ENCODE measurements at places on chromosomes 3 and 15. TPM values are rescaled to one million over a fixed set of nuclear protein-coding genes. Genes with fewer than 3 reads are reported as not detected.

DNA sequence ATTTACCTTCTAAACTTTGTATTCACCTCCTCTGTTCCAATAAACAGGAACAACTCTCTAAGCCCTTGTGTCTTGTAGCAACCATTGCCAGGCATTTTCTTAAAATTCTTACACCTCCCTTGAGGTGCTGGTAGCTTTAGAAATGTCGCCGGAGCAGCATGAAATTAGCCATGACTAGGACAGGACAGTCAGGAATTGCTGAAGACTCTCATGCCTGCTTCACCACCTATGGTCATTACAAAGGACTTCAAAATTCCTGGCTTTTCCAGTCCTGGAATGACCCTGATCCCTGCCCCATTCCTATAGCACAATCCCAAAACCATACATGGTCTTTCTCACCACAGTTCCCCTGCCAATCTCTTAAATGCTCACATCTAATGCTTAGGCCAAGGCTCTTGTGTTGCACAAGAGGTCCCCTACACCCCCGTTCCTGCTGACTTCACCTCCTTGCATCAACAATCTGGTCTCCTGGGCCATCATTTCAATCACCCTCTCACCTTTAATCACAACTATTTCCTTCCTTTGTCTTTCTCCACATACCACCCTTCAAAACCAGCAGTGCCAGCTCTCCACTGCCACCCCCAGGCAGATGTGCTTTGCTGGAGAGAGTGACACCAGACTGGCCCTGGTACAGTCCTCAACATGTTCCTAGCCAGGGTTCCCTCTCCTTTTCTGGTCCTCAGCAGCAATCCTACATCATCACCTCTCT, 113.2 kb upstream of the TJP1 start:
- no peak overlapping the region for H3K27ac ChIP-seq
- peak; percentile 48 for DNase-seq
- no peaks in the 10 kb centered on the region for H3K4me1 ChIP-seq
- no peaks in the 10 kb centered on the region for H3K36me3 ChIP-seq

DNA sequence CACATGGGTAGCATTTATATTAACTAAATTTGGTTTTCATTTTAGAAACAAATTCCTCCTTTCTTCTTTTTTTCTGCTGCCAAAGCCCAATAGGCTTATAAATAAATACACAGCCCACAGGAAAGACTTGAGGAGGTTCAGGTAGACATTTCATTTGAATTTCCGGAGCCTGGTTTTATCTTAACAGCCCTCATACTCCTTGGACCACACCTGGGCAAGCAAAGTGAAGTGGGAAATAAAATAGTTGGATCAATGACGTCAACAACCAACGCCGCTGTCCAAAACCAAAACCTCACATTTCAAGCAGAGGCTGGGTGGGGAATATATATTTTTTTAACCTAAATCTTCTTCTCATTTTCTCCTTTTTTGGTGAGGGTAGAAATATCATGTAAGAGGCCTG, 53.2 kb downstream of the RFTN1 start:
- no peak overlapping the region for H3K27ac ChIP-seq
- DNase-seq, result no peak
- H3K4me1 ChIP-seq, result no peaks in the 10 kb centered on the region
- no peaks in the 10 kb centered on the region for H3K27me3 ChIP-seq
- no peak overlapping the region for H3K4me3 ChIP-seq

The NANOGP8 gene
- total RNA-seq, result not detected

- no peak overlapping the region for H3K27ac ChIP-seq
- no peaks in the 10 kb centered on the region for H3K27me3 ChIP-seq
- H3K4me3 ChIP-seq, result peak overlapping the region; percentile 61
- no peaks in the 10 kb centered on the region for H3K36me3 ChIP-seq
- H3K4me1 ChIP-seq, result no peaks in the 10 kb centered on the region
- peak; percentile 45 for DNase-seq
Measured at GRCh38 chr15:51751697-51752683, 593 bp downstream of the TMOD2 start.

DNA sequence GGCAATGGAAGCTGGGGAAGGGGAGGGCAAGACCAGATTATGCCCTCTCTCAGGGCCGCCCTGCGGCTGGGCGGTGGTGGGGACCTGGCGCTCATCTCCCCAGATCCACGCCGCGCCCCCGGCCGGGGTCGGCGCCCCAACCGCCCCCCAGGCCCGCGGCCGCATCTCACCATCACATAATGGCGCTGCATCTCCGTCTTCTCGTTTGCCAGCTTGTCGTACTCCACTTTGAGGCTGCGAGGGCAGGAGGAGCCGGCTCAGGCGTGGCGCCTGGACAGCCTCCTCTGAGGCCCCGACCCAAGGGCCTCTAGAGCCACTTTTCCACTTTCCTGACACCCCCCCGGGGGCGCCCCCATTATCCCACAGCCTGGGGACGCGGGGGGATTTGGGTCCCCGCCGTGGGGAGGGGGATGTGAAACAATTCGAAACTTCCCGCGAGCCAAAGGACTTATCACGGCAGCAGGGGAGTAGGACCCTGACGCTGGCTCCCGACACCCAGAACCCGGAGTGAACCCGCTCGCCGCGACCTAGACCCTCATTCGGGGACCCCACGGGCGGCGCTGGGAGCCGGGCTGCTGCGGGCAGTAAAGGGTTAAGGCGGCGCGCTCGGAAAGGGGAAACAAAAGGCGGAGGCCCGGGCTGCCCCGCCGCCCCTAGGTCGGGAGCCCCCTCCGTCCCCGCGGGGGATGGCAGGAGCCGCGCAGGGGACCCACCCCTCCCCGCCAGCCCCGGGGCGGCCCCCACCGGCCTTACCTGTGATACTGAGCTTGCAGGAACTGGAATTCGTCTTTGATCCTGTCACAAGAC, 2.1 kb downstream of the TLE3 start:
- peaks cover 27% of the 10 kb centered on the region for H3K4me1 ChIP-seq
- peak overlapping the region; percentile 78 for H3K4me3 ChIP-seq
- H3K27me3 ChIP-seq, result no peaks in the 10 kb centered on the region
- DNase-seq, result peak; percentile 38
- no peaks in the 10 kb centered on the region for H3K36me3 ChIP-seq

DNA sequence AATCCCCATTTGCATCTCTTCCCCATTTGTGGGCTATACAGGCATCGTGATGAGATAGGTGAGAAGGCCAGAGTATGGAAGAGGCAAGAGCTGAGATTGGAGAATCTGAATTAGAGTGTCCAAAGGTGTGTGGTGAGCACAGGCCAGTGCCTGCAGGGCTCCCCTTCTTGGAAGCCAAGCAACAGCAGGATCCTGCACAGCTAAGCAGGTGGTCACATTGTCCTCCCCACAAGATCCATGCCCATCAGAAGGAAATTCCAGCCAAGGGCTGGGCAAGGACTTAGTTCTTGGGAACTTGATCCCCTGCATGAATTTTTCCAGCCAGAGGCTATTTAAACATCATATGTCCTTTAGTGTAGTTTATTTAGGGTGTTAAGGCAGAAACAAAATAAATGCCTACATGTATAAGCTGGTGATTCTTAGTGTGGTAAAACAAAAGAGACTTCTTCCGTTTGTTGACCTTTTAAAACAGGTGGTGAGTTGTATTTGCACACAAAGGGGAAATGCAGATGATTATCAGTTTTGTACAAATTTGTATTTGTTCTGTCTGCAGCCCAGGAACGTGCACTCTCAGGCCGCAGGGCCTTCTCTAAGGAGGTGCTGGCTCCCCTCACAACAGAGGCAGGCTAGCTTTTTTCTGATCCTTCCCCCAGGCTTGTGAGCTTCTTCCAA, 110.2 kb downstream of the PLCL2 start:
- H3K27me3 ChIP-seq, result no peaks in the 10 kb centered on the region
- H3K4me3 ChIP-seq, result no peak overlapping the region
- H3K27ac ChIP-seq, result no peak overlapping the region
- DNase-seq, result no peak
- no peaks in the 10 kb centered on the region for H3K36me3 ChIP-seq

The TERC gene
- total RNA-seq, result 9.6 TPM

DNA sequence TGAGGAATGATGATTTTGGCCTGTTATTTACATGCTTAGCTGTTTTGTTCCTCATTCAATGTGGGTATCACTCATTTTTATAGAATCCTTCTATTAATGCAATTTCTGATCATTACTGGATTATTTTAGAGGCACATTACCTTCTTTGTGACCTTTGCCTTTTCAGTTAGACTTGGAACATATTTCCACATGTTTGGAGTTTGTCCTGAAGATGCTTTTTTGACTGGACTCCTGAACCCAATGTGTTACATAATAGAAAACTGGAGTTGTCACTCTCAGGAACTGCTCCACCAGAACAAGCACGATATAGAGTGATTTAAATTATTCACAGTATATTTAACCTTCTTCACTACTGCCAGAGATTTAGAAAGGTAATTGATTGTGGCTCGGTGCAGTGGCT, 59.5 kb downstream of the TP63 start:
- no peaks in the 10 kb centered on the region for H3K27me3 ChIP-seq
- DNase-seq, result no peak
- no peak overlapping the region for H3K4me3 ChIP-seq
- H3K4me1 ChIP-seq, result no peaks in the 10 kb centered on the region
- no peaks in the 10 kb centered on the region for H3K36me3 ChIP-seq

DNA sequence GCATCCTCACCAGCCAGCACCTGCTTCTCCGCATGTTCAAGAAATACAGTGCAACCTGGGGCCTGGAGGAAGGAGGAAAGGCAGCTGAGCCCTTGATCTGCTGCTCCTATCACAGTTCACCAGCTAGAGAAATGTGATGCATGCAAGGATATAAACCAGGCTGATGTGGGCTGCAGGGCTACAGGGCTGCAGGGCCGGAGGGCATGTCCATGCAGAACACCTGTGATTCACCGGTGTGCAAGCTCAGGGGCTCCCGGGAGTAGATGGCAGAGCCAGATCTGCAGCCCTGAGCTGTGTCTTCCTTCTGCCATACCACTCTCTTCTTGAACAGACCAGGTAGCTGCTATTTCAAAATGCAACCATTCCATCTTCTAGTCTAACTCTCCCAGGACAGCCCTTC, 84.9 kb downstream of the HMG20A start:
- H3K27me3 ChIP-seq, result no peaks in the 10 kb centered on the region
- DNase-seq, result no peak

The PLA2G4E gene
- total RNA-seq, result not detected

DNA sequence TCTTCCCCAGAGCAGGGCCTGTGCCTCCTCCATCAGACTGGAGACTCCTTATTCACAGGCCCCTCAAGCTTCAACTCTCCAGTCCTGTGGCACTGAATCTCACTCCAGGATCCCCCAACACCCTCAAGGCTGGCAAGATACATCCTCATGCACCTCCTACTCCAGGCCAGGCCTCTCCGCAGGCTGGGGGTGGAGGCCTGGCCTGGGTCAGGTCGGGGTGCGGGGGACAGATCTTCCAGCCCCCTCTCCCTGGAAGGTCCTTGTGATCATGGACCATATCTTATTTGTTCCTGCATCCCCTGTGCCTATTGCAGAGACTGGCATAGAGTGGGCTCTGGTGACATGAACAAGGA, 147.3 kb downstream of the SMAD6 start:
- H3K4me3 ChIP-seq, result no peak overlapping the region
- no peaks in the 10 kb centered on the region for H3K27me3 ChIP-seq
- H3K36me3 ChIP-seq, result no peaks in the 10 kb centered on the region
- no peak overlapping the region for H3K27ac ChIP-seq
- no peak for DNase-seq

GRCh38 chr3:30625541-30626438, 19.4 kb downstream of the TGFBR2 start:
- H3K4me3 ChIP-seq, result no peak overlapping the region
- peak overlapping the region; percentile 10 for H3K27ac ChIP-seq
- peaks cover 18% of the 10 kb centered on the region for H3K4me1 ChIP-seq
- no peak for DNase-seq

DNA sequence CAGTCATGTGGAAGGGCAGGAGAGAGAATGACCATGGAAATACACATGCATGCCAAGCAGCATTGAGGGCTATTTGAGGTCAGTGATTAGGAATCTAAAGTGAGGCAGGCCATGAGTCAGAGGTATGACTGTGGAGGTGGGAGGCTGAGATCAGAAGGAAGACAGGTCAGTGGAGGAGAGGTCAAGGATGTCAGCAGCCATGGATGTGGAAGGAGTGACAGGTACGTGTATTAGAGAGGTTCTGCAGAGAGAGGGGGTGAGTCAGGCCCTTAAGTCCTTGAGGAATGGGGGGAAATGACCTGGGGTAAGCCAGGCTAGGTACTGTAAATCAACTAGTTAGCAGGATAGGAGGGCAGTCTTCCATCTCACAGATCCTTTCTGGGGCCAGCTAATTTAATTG, 166.6 kb downstream of the ANO10 start:
- no peaks in the 10 kb centered on the region for H3K36me3 ChIP-seq
- no peaks in the 10 kb centered on the region for H3K4me1 ChIP-seq
- no peak overlapping the region for H3K27ac ChIP-seq
- DNase-seq, result no peak
- no peaks in the 10 kb centered on the region for H3K27me3 ChIP-seq
- H3K4me3 ChIP-seq, result no peak overlapping the region

DNA sequence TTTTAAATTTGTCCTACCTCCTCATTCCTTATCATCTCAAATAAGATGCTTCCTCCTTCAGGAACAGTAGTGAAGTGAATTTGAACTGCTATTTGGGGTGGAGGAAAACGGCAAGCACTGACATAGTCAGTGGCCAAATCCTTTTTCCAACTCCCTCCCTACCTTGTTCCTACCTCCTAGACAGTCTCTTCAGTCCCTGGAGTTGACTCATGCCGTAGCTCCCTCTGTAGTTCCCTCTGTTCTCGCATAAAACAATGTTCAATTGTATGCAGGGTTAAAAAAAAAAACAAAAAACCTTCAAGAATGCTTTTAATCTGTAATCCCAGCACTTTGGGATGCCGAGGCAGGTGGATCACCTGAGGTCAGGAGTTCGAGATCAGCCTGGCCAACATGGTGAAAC, 1.4 kb downstream of the UBR1 start:
- no peak for DNase-seq
- H3K27ac ChIP-seq, result no peak overlapping the region
- H3K27me3 ChIP-seq, result no peaks in the 10 kb centered on the region
- no peaks in the 10 kb centered on the region for H3K36me3 ChIP-seq
- no peak overlapping the region for H3K4me3 ChIP-seq

- no peaks in the 10 kb centered on the region for H3K36me3 ChIP-seq
- no peaks in the 10 kb centered on the region for H3K4me1 ChIP-seq
- no peak overlapping the region for H3K4me3 ChIP-seq
- H3K27me3 ChIP-seq, result no peaks in the 10 kb centered on the region
- no peak for DNase-seq
Measured at GRCh38 chr3:186004671-186005070, 66.9 kb upstream of the TRA2B start.

The MYEF2 gene
- 12.4 TPM for total RNA-seq

DNA sequence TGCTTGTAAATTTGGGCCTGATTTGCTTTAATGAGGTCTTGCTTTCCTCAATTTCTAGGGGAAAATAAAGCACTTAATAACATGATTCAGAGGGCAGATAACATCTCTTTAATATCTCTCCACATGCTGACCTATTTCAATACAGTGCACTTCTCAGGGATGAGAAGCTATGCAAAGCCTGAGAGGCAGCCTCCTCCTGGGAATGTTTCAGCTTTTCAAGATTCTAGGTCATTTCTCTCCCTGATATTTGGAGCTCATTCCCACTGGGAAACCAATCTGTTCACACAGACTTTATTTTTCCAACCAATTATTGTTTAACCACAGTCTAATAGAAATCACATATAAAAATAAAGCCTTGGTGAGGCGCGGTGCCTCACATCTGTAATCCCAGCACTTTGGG, 67.0 kb upstream of the LSAMP start:
- H3K4me1 ChIP-seq, result no peaks in the 10 kb centered on the region
- H3K4me3 ChIP-seq, result no peak overlapping the region
- H3K27ac ChIP-seq, result no peak overlapping the region
- no peaks in the 10 kb centered on the region for H3K36me3 ChIP-seq
- H3K27me3 ChIP-seq, result no peaks in the 10 kb centered on the region

- H3K36me3 ChIP-seq, result no peaks in the 10 kb centered on the region
- no peaks in the 10 kb centered on the region for H3K4me1 ChIP-seq
- H3K27ac ChIP-seq, result no peak overlapping the region
- no peak overlapping the region for H3K4me3 ChIP-seq
- DNase-seq, result no peak
Measured at GRCh38 chr3:187169231-187169960, 27.9 kb upstream of the RTP1 start.

The ABTB1 gene
- 14.9 TPM for total RNA-seq

All from colonic mucosa (tissue), 4 donors.